ENCODE measurements at places on chromosomes 1 and 21. TPM values are rescaled to one million over a fixed set of nuclear protein-coding genes. Genes with fewer than 3 reads are reported as not detected.
A peak's percentile ranks its signal among the peaks of the same experiment; 100 is the strongest.

DNA sequence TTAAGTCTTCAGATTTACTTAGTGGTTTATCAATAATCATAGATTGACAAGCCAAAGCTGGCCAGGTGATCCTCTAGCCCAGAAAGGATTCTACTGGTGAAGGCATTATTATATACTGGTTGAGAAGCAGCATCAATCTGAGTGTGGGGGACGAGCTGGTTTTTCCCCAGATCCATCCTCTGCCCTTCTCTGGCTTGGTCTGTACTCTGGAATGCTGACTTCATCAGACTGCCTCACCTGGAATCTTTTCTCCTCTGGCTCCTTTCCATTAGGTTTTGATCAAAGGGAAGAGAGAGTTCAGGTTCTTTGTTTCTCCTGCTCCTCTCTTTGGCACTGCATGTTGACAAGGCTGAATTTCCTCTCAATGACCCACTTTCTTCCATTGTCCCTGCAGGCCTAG lies 93.9 kb downstream of the KCTD3 start:
- no peaks in the 10 kb centered on the region for H3K4me1 ChIP-seq
- H3K27ac ChIP-seq = no peak overlapping the region
- H3K27me3 ChIP-seq = no peaks in the 10 kb centered on the region
- no peaks in the 10 kb centered on the region for H3K36me3 ChIP-seq

GRCh38 chr21:41759926-41760325 lies 6.9 kb downstream of the RIPK4 start:
- H3K27ac ChIP-seq = no peak overlapping the region
- no peaks in the 10 kb centered on the region for H3K27me3 ChIP-seq
- no peaks in the 10 kb centered on the region for H3K4me1 ChIP-seq
- no peaks in the 10 kb centered on the region for H3K36me3 ChIP-seq
- no peak overlapping the region for H3K4me3 ChIP-seq
- no peak for DNase-seq

DNA sequence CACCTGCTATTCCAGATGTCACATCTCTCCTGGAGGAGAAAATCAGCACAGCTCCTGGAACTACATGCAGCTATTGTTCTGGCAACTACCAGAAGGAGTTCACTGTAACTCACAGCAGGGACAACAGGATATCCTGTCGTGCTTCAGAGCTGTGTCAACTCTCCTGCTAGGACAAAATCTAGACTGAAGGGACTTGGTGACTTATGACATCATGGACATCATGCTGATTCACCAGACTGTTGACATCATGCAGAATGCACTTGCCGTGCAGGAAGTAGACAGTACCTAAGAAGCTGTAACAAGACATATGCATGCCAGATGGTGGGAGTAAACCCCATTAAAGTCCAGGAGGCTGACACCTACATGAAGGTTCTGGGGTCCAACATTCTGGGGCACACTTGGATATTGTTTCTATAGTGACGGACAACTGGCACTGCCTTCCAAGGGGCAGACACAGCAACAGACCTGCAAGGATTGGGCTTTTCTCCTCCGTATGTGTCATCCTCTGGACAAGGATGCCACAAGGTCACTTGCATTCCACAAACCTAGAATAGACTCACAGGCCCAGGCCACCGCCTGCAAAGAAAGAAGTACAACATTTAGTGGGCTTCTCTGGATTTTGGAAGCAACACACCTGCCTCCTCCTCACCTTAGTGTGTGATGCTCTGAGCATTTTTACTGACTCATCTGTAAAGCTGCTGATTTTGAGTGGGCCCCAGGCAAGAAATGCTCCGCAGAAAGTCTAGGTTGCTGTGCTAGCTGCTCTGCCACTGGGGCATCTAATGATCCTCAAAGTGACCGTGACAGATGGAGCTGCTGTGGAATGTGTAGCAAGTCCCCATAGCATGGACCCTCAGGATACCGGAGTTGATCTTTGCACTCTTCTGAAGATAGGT lies 249.2 kb downstream of the MATN1 start:
- no peaks in the 10 kb centered on the region for H3K27me3 ChIP-seq
- no peak overlapping the region for H3K4me3 ChIP-seq
- DNase-seq = no peak

GRCh38 chr1:186872291-186872690 lies 43.5 kb downstream of the PLA2G4A start:
- H3K27me3 ChIP-seq = no peaks in the 10 kb centered on the region
- no peak overlapping the region for H3K4me3 ChIP-seq
- no peaks in the 10 kb centered on the region for H3K36me3 ChIP-seq
- no peak overlapping the region for H3K27ac ChIP-seq
- DNase-seq = no peak

- no peak overlapping the region for H3K4me3 ChIP-seq
- no peaks in the 10 kb centered on the region for H3K36me3 ChIP-seq
- H3K27me3 ChIP-seq = no peaks in the 10 kb centered on the region
- H3K4me1 ChIP-seq = no peaks in the 10 kb centered on the region
Measured at GRCh38 chr1:248758352-248758751, 2.8 kb upstream of the LYPD8 start.

- no peak overlapping the region for H3K4me3 ChIP-seq
- H3K36me3 ChIP-seq = no peaks in the 10 kb centered on the region
- H3K4me1 ChIP-seq = peaks cover 13% of the 10 kb centered on the region
- H3K27ac ChIP-seq = peak overlapping the region; percentile 51
- no peak for DNase-seq
Measured at GRCh38 chr1:9164532-9164900, 35.6 kb upstream of the GPR157 start.

SOX13 gene
- 33.5 TPM for total RNA-seq

DNA sequence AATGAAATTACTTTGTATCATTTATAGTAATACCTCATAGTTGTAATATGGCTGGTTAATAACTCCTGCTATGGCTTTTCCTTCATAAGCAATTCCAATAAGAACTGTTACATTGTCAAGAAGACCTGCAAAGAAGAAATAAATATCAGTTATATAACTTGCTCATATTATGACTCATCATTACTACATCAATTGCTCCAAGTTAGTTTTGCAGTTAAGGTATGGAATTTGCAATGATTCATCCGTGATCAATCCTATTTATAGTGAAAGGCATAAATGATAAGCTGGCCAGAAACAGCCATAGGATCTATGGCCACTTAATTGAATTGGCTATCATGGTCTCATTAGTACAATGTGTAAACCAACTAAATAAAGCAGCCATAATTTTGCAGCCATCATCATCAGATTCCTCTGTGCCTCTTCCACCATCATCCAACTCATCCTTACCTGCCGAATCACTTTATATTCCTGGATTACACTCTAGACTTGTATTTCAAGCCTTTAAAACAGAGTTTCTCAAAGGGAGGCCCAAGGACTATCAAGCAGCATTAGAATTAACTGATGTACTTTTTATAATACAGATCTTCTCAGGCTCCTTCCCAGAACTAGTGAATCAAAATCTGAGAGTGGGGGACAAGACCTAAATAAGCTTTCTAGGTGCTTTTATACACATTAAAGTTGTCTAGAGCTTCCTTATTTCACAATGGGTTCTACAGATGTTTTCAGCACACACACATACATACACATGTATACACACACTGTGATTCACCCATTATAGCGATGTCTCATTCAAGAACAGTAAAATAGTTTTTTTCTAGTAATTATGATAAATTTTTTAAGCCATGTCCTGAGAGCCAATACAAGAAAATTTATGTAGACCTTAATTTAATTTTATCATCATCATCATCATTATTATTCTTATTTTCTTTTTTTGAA lies 21.2 kb upstream of the EPRS1 start:
- H3K4me1 ChIP-seq = no peaks in the 10 kb centered on the region
- H3K27ac ChIP-seq = no peak overlapping the region
- no peak for DNase-seq
- no peaks in the 10 kb centered on the region for H3K36me3 ChIP-seq

CFAP141 gene
- total RNA-seq = not detected

OPTC gene
- not detected for total RNA-seq

IL19 gene
- not detected for total RNA-seq

- H3K27me3 ChIP-seq = no peaks in the 10 kb centered on the region
- no peaks in the 10 kb centered on the region for H3K36me3 ChIP-seq
- no peak overlapping the region for H3K27ac ChIP-seq
- peak; percentile 81 for DNase-seq
- no peak overlapping the region for H3K4me3 ChIP-seq
- peaks cover 6% of the 10 kb centered on the region for H3K4me1 ChIP-seq
Measured at GRCh38 chr21:32917362-32918135, 108.2 kb upstream of the OLIG2 start.

TMEM240 gene
- total RNA-seq = 20.8 TPM

DNA sequence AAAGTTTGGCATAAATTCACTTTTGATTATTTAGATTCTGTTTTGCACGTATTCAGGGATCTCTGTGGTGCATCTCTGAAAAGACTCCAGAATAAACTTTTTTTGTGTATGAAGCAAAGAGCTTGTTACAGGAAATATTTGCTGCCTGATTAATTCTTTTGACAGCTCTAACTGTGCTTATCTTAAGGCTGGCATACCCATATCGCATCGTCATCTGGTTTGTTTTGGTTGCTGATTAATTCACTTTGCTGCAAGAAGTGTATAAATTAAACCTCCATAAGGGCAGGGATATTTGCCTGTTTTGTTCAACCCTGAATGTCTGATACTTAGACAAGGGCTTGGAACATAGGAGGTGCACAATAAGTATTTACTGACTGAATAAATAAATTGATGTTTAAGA lies 17.5 kb upstream of the DUSP10 start:
- H3K36me3 ChIP-seq = no peaks in the 10 kb centered on the region
- no peak for DNase-seq
- H3K27ac ChIP-seq = no peak overlapping the region
- peaks cover 5% of the 10 kb centered on the region for H3K4me1 ChIP-seq

GRCh38 chr1:229221106-229222019 lies 49.5 kb upstream of the RAB4A start:
- H3K36me3 ChIP-seq = no peaks in the 10 kb centered on the region
- H3K4me3 ChIP-seq = no peak overlapping the region
- H3K4me1 ChIP-seq = no peaks in the 10 kb centered on the region
- no peak for DNase-seq
- H3K27me3 ChIP-seq = no peaks in the 10 kb centered on the region
- no peak overlapping the region for H3K27ac ChIP-seq

- no peaks in the 10 kb centered on the region for H3K27me3 ChIP-seq
- no peak for DNase-seq
- no peaks in the 10 kb centered on the region for H3K36me3 ChIP-seq
- no peaks in the 10 kb centered on the region for H3K4me1 ChIP-seq
- no peak overlapping the region for H3K27ac ChIP-seq
- no peak overlapping the region for H3K4me3 ChIP-seq
Measured at GRCh38 chr1:238823416-238823815, 563.0 kb upstream of the CHRM3 start.

DNA sequence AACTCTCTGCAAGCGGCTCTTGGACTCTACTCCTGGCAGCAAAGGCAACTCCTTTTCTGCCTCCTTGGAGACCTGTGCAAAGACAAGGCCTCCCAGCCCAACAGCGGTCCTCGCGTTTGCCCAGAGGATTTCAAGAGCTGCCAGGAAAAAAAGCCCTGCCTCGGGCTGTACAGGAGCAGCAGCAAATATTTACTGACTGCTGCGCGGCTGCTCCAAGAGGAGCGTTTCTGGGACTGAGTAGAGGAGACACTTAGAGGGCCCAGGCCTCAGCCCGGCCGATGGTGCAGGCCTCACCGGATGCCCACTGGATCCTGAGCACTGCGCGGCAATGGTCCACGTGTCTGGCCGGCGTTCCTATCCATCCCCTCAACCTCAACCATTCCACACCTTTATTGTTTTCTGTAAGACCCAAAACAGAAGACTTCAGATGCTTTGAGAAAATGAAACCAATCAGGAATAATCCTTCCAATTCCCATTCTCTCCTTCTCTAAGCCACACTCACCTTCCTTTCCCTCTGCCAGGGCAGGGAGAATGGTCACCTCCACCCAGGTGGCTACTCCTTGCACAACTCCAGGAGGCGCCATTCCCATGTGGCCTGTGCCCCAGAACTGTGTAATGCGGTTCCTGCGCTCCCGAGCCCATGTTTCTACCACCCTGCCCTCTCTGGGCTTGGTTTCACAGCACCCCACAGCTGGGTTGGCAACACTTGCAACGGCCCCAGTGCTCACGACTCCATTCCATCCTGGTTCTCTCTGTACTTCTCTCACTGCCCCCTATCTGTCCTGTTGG lies 215.8 kb downstream of the TRABD2B start:
- H3K4me1 ChIP-seq = no peaks in the 10 kb centered on the region
- no peak overlapping the region for H3K27ac ChIP-seq
- no peak overlapping the region for H3K4me3 ChIP-seq
- no peaks in the 10 kb centered on the region for H3K27me3 ChIP-seq

GRCh38 chr1:31264790-31265386 lies 25.2 kb upstream of the NKAIN1 start:
- no peak overlapping the region for H3K27ac ChIP-seq
- H3K27me3 ChIP-seq = no peaks in the 10 kb centered on the region
- no peaks in the 10 kb centered on the region for H3K36me3 ChIP-seq

TBX19 gene
- 4.1 TPM for total RNA-seq

PADI1 gene
- total RNA-seq = not detected

SLC25A44 gene
- 11.5 TPM for total RNA-seq

GRCh38 chr1:100134872-100135271 lies 1.9 kb downstream of the TRMT13 start:
- H3K27ac ChIP-seq = no peak overlapping the region
- H3K4me3 ChIP-seq = no peak overlapping the region
- no peaks in the 10 kb centered on the region for H3K36me3 ChIP-seq
- peaks cover 3% of the 10 kb centered on the region for H3K4me1 ChIP-seq

C1orf185 gene
- not detected for total RNA-seq

DNA sequence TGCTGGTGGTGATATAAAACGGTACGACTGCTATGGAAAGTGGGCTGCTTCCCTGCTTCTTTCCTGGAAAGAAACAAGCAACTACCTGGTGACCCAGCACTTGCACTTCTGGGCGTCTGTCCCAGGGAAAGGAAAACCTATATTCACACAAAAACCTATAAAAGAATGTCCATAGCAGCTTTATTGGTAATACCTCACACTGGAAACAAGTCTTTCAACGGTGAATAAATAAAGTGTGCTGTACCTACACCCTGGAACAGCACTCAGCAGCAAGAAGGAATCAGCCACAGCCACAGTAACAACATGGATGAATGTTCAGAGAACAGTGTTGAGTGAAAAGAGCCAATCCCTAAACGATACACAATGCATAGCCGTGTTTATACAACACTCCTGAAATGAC lies 19.9 kb downstream of the SLC19A1 start:
- no peaks in the 10 kb centered on the region for H3K27me3 ChIP-seq
- no peak overlapping the region for H3K27ac ChIP-seq
- no peak for DNase-seq
- no peak overlapping the region for H3K4me3 ChIP-seq
- peaks cover 4% of the 10 kb centered on the region for H3K4me1 ChIP-seq
- no peaks in the 10 kb centered on the region for H3K36me3 ChIP-seq

DNA sequence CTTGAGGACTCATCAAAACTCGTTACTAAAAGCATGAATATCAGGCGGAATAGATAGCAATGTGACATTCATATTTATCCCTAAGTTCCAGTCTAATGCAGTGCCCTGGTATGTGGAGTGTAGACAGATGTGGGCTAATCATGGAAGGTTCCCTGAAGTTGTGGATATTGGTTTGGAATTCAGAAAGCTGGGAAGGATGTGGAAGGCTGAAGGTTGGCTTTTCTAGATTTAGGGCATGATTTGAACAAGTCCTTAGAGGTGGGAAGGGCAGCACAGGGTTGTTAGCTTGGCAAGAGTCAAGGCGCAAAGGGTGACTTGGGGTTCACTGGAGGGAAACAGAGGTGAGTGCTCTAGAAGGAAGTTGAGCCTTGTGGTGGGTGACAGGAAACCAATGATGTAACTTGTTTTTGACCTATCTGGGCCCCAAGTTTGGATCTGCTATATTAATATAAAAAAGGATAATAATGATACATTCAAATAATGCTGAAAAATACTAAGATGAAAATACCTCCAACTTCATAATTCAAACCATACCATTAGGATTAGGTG lies 21.9 kb downstream of the LGALS8 start:
- no peaks in the 10 kb centered on the region for H3K27me3 ChIP-seq
- no peak overlapping the region for H3K4me3 ChIP-seq
- H3K4me1 ChIP-seq = no peaks in the 10 kb centered on the region
- no peaks in the 10 kb centered on the region for H3K36me3 ChIP-seq
- no peak for DNase-seq

Data from ovary (tissue), 10 donors.